Right ventricle myocardium superior (tissue), 1 donor: ENCODE measurements at places on chromosomes 4 and X. TPM values are rescaled to one million over a fixed set of nuclear protein-coding genes. Genes with fewer than 3 reads are reported as not detected.
A peak's percentile ranks its signal among the peaks of the same experiment; 100 is the strongest.

- no peak for DNase-seq
Measured at GRCh38 chr4:77473509-77473908, 132.1 kb upstream of the CXCL13 start.

DNA sequence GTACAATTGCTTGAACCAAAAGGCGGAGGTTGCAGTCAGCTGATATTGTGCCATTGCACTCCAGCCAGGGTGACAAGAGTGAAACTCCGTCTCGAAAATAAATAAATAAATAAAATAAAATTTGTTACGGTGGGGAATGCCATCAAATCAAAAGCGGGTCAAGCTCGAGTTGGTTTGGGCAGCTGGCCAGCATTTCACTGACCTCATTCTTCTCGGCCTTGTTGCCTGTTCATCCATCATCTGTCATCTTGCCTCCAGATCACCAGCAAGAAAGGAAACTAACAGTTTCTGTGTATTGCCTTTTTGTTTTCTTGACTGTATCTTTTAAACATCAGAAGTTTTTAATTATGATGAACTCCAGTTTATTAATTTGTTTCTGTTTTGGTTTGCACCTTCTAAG, 31.5 kb upstream of the KLHL2 start:
- DNase-seq, result no peak

DNA sequence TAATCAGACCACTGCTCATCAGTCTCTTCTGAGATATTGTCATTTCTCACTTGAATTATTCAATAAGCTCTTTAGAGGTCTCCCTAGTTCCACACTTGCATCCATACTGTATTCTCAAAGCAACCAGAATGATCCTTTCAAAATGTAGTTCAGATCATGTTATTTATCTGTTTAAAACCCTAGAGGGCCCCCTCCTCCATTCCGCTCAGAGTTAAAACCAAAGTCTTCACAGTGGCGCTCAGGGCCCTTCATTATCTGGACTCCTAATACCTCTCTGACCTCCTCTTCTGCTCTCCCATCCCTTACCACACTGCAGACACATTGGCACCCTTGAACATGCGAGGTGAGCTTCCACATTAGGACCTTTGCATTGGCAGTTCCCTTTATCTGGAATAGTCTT, 32.7 kb upstream of the HPGDS start:
- no peak for DNase-seq

GRCh38 chr4:92012899-92013867, 290.6 kb upstream of the GRID2 start:
- DNase-seq, result no peak

DNA sequence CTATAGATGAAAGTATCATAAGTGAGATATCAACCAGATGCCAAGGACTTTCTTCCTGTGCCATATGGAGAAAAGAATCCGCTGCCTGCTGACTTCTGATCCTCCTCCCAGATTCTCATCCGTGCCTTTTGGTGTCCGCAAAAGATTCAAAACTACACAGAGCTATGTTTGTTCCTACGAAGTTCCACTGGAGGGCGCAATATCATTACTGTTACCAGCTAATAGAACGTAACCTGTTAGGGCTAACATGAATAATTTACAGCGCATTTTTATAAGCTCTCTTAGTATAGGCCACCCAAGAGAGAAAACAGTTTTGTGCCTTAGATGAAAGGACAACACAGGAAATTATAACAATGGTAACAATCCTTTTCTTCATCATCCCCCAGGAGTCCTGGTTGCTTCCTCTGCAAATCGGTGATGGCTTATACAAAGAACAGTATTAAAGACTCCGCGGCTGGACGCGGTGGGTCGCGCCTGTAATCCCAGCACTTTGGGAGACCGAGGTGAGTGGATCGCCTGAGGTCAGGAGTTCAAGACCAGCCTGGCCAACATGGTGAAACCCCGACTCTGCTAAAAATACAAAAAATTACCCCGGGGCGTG, 22.8 kb upstream of the CENPVL3 start:
- DNase-seq, result no peak

GRCh38 chr4:150578745-150579501, 3.0 kb upstream of the MAB21L2 start:
- no peak for DNase-seq

GRCh38 chrX:71103110-71103983, 3.2 kb downstream of the CXorf65 start:
- DNase-seq, result no peak

GRCh38 chr4:156790866-156791265, 180.7 kb downstream of the PDGFC start:
- no peak for DNase-seq

GRCh38 chr4:153794006-153794405, 5.1 kb upstream of the SFRP2 start:
- DNase-seq, result no peak

- no peak for DNase-seq
Measured at GRCh38 chr4:1783015-1783414, 10.1 kb upstream of the FGFR3 start.

DNA sequence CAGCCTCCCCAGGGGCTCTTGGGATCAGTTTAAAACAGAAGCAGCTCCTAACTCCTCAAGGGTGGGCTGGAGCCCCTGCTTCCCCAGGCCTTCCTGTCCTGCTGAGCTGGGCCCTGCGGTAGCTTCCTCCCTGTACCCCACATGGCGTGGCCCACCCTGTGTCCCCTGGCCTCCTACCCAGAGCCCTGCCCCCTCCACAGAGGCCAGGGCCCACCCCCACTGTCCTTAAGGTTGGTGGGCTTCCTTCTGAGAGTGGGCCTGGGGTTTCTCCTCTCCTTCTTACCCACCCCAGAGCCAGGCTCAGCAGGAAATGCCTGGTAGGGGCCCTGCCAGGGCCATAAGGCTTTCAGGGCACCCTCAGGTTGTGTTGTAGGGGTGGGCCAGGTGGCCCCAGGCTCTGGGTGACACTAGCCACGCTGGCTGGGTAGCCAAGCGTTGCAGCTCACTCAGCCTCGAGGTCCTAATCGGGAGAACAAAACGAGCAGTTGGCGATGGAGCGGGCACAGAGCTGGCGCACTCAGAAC, 11.6 kb downstream of the SH3BP2 start:
- peak; percentile 43 for DNase-seq

DNA sequence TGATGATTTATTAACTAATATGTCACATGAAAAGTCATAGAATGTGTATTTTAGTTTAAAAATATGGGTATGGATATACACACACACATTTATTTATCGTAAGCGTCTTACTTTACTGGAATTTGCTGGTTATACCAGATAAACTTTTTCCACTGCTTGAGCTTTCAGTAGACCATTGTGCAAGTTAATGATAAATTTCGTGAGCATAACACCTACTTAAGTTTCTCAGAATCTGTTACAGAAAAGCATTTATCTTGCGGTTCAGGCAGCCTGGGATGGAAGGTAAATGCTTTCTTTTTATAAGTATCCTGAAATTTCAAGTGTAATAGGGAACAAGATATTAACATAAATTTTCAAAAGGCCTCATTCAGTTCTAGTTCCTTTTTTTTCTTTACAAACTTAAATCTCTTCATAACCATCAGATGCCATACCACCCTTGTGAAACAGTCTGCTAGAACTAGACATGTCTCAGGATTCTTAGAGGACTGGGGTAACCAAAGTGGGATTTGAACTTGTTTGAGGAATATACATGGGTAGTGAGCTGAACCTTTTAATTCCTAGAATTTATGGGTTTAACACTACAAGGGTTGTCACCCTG, 27.7 kb downstream of the ATP7A start:
- DNase-seq, result no peak

GRCh38 chr4:184968366-184968765, 49.9 kb upstream of the HELT start:
- DNase-seq, result no peak

- DNase-seq, result no peak
Measured at GRCh38 chr4:184906480-184907097, 80.8 kb upstream of the ACSL1 start.

- DNase-seq, result peak; percentile 52
Measured at GRCh38 chrX:40468033-40468846, 112.5 kb upstream of the ATP6AP2 start.

- DNase-seq, result no peak
Measured at GRCh38 chr4:115850799-115851509, 737.5 kb upstream of the NDST4 start.

GRCh38 chrX:73182502-73183114, 32.0 kb downstream of the NAP1L2 start:
- no peak for DNase-seq

DNA sequence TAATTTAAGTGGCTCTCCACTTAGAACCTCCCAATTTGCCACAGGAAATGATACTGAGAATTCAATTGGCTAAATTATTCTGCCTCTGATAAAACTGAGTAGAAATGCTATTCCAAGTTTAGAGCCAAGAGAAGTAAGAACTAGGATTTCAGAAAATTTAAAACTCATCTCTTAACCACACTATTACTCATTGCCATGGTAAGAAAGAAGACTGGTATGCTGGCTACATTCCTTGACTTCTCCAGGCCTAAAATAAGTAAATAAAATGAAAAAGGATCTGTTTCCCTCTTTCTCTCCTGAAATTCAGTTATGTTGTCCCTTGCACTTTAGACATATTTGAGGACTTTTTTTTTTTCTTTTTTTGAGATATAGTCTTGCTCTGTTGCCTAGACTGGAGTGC, 23.3 kb downstream of the ZNF280C start:
- DNase-seq, result no peak

DNA sequence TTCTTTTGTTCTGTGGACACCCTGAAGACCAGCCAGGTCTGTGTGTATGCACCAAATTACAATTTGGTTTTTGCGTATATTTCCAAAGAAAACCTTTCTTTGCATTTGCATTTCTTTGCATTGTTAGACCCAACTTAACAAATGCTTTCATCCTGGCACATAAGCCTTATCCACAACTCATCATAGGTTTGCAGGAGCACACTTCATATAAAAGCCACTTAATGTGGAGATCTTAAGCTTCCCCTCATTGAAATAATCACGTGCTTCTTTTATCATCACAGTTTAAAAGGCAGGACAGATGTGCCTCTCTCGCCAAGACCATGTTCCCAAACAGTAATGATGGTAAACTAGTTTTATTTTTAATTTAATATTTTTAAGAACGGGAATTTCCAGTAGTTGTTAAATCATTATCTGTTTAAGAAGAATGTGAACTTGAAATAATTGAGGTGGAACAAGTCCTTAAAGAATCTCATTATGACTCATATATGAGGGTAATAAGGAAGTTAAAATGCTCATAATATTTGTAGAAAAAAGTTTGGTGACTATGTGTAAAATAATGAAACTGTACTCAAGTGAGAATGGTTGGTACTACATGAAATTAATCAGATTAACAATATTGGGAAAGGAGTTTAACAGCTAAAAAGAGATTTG, 65.5 kb downstream of the GLRA3 start:
- no peak for DNase-seq

GRCh38 chrX:44299177-44299576, 44.3 kb downstream of the EFHC2 start:
- no peak for DNase-seq

DNA sequence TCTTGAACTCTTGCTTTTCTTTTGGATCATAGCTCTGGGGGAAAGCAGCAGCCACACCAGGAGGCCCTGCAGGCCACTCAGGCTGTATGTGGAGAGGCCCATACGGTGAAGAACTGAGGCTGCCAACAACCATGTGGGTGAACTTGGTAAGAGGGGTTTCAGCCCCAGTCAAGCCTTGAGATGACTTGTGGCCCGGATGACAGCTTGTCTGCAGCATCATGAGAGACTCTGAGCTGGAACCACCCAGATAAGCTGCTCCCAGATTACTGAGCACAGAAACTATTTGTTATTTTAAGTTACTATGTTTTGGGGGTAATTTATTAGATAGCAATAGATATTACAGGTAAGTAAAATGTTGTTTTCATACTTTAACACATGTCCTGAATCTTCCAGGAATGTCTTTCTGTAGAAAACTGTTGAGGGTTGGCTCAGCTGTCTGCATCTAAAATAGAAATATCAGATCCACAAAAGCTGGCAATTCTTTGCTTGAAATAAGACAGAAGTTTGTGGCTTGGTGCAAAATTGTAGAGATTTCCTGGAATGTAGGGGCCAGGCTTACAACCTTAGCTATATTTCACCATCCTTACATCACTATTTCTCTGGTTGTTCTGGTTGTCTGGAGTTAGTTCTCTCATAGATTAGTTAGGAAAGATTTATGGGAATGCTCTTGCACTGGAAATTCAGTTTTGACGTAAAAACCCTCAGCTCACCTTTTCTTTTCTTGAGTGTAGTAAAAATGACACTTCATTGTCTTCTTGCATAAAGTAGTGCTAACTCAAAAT, 272.1 kb downstream of the RAPGEF2 start:
- DNase-seq, result no peak

GRCh38 chrX:44002567-44002966, 29.4 kb upstream of the NDP start:
- no peak for DNase-seq

DNA sequence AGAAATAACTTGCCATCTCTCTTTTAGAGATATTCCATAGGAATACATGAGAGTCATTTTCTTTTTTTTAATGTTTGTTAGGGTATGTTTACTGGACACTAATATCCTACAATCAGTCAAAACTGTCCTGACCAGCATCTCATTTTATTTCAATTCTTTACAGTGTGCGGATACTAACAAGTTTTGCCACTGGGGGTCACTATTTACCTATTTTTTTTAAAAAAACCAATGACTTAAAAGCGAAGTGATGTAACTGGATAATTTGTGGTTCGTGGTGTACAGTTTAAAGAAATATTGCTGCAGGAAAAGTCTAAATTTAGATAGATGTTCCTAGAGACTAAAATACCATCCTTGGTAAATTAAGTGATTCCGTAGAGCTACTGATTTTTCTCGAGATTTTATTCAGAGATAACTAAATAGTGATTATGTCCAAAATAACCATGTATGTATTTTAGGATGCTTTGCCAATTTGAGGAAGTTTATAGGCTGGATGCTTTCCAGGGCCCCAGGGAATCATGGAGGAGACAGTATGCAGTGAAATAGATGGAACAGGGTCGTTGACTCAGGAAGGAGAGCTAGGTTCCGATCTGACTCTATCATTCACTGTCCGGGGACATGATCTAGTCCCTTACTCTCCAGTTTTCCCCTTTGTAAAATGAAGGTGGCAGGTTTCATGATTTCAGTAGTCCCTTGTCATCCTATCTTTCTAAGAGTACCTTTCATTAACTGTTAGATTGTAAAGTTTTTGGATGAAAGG, 34.0 kb upstream of the GNPDA2 start:
- DNase-seq, result no peak

GRCh38 chr4:2333916-2334644, 72.2 kb upstream of the MXD4 start:
- DNase-seq, result no peak

GPRASP3 gene
- 4.8 TPM for total RNA-seq

OTUD5 gene
- total RNA-seq, result 16.7 TPM

CYTL1 gene
- total RNA-seq, result not detected

UGT2A3 gene
- total RNA-seq, result not detected

OPRPN gene
- total RNA-seq, result not detected

DACH2 gene
- not detected for total RNA-seq

LRIT3 gene
- total RNA-seq, result not detected

CNOT6L gene
- 19.3 TPM for total RNA-seq

MAGEA4 gene
- not detected for total RNA-seq

SULT1E1 gene
- total RNA-seq, result not detected

CLDN22 gene
- not detected for total RNA-seq

DSPP gene
- not detected for total RNA-seq

TENT5D gene
- total RNA-seq, result not detected
